ENCODE measurements at places on chromosomes 16 and 17. TPM values are rescaled to one million over a fixed set of nuclear protein-coding genes. Genes with fewer than 3 reads are reported as not detected.

GRCh38 chr17:56213031-56213430 is 59.8 kb downstream of the ANKFN1 start:
- H3K27me3 ChIP-seq: no peaks in the 10 kb centered on the region
- no peak for DNase-seq
- H3K4me3 ChIP-seq: no peak overlapping the region
- H3K4me1 ChIP-seq: no peaks in the 10 kb centered on the region
- no peaks in the 10 kb centered on the region for H3K36me3 ChIP-seq

- no peak overlapping the region for H3K27ac ChIP-seq
- DNase-seq: no peak
- H3K27me3 ChIP-seq: no peaks in the 10 kb centered on the region
- no peaks in the 10 kb centered on the region for H3K36me3 ChIP-seq
- no peaks in the 10 kb centered on the region for H3K4me1 ChIP-seq
These were observed 1183.2 kb downstream of the CDH11 start for GRCh38 chr16:63938661-63939060.

DNA sequence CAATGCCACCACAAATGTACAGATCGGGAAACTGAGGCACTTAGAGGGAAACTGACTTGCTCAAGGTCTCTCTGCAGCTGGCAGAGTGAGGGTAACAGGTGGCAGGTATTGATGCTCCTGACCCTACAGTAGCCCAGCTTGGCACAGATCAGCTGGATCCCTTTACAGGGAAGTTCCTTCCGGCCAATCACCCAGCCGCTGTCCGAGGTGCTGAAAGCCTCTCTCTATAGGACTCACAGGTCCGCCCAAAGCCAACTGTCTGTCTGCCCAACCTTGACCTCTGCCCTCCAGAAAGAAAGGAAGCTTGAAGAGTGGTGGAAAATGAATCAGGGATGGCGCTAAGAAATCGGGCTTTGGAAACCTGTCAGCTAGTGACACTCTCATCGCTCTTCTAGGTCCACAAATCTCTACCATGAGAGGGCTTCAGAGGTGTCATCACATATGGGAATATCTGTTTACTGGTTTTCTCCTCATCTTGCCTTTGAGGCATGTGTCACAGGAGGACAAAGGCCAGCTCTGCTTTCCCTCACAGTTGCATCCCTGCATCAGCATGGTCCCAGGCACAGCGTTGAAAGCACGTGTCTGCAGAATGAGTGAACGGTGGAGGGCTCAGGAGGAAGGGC is 246.2 kb downstream of the KATNIP start:
- no peaks in the 10 kb centered on the region for H3K27me3 ChIP-seq
- H3K27ac ChIP-seq: no peak overlapping the region
- no peak overlapping the region for H3K4me3 ChIP-seq
- no peaks in the 10 kb centered on the region for H3K4me1 ChIP-seq
- no peaks in the 10 kb centered on the region for H3K36me3 ChIP-seq

ANKRD40CL gene
- polyA plus RNA-seq: not detected

DNA sequence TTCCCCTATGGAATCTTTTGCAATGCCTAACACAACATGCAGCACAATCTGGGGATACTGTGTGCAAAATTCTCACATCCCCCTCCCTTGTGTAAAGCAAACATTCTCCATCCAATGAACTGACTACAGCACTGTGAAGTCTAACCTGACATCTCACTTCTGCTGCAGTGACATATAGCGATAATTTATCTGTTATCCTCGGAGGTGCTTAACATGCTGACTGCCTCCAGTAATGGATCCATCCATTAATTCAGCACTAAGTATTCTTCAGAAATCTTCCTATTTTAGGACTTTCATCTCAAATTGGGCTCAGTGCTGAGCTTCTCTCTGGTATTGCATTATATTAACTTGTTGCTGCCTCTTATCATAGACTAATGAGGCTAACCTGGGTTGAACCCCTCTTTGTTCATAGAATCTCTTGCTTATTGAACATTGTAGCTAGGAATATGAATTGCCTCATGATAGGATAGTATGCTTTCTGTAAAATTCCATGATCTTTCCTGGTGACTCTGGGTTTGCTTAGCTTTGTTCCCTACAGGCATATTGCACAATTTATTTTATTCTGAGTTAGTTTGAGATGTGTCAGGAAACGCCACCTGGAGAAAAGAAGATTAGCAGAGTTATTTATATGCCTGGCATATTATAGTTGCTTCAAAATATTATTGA is 187.9 kb downstream of the CNTNAP4 start:
- H3K4me1 ChIP-seq: no peaks in the 10 kb centered on the region
- no peak overlapping the region for H3K4me3 ChIP-seq
- no peaks in the 10 kb centered on the region for H3K27me3 ChIP-seq
- DNase-seq: no peak

DNA sequence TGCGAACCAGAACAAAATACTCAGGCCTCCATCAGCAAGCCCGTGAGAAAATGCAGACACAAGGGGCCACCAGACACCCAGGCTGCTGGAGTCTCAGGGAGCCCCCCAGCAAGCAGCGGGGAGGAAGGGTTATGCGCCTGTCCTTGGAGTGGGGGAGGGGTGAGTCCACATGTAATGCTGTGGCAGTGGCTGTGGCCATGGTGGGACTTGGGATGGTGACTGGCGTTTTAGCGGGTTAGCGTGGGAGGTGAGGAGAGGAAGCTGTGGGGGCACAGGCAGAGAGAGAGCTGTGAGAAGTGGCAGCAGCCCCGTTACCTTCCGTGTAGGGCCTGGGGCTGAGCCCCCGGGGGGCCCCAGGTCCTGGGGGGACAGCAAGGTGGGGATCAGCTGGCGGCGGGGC is 58.3 kb downstream of the SRCIN1 start:
- DNase-seq: no peak
- no peak overlapping the region for H3K27ac ChIP-seq
- no peak overlapping the region for H3K4me3 ChIP-seq
- H3K4me1 ChIP-seq: no peaks in the 10 kb centered on the region
- no peaks in the 10 kb centered on the region for H3K27me3 ChIP-seq
- no peaks in the 10 kb centered on the region for H3K36me3 ChIP-seq

DNA sequence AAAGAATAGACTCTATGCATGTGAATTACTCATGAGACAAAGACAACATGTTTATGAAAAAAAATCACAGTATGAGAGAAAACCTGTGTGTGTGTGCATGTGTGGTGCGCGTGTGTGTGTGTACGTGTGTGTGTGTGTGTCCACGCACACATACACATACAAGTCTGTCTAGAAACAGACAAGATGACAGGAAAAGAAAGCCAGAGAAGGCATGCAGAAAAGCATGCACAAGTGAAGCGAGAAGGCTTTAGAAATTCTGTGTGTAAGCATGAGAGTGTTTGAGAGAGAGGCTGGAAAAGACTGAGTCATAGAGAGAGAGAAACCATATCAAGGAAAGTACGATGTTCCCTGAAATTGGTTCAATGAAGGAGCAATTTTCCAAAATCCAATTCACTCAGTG is 566.4 kb upstream of the C16orf82 start:
- no peak overlapping the region for H3K4me3 ChIP-seq
- H3K4me1 ChIP-seq: no peaks in the 10 kb centered on the region
- no peak overlapping the region for H3K27ac ChIP-seq
- no peaks in the 10 kb centered on the region for H3K27me3 ChIP-seq
- no peaks in the 10 kb centered on the region for H3K36me3 ChIP-seq
- no peak for DNase-seq

GRCh38 chr17:82330322-82331239 is 3.0 kb downstream of the SECTM1 start:
- no peaks in the 10 kb centered on the region for H3K36me3 ChIP-seq
- peak; percentile 23 for DNase-seq
- no peak overlapping the region for H3K27ac ChIP-seq
- peaks cover 9% of the 10 kb centered on the region for H3K4me1 ChIP-seq
- no peaks in the 10 kb centered on the region for H3K27me3 ChIP-seq

DNA sequence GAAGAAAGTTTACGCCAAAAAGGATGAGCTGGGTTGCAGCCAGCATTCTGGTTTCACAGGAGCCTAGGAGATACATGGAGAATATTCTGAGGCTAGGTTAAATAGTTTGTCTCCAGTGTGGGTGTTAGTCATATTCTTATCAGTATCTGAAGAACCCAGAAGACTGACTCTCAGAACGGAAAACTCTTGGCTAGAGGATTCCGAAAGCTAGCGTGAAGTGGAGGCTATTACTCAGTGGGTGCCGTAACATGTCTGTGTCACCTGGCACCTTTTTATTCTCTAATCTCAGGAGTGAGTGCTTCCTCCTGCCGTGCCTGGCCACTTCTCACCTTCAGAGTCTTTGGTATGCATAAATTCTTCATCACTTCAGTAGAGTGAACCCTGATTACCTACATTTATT is 199.5 kb downstream of the WWOX start:
- no peaks in the 10 kb centered on the region for H3K4me1 ChIP-seq
- no peak for DNase-seq
- H3K4me3 ChIP-seq: no peak overlapping the region
- no peaks in the 10 kb centered on the region for H3K27me3 ChIP-seq

CD68 gene
- polyA plus RNA-seq: 30.8 TPM

DNA sequence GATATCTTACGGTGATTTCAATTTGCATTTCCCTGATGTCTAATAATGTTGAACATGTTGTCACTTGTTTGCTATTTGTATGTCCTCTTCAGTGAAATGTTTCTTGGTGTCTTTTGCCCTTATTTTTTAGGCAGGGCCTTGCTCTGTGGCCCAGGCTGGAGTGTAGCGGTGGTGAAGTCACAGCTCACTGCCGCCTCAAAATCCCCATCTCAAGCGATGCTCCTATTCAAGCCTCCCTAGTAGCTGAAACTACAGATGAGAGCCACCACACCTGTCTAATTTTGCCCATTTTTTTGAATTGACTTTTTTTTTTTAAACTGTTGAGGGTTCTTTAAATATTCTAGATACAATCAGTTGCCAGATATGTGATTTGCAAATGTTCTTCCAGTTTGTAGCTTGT is 8.3 kb downstream of the UBE2G1 start:
- H3K4me3 ChIP-seq: no peak overlapping the region
- H3K4me1 ChIP-seq: no peaks in the 10 kb centered on the region
- H3K27ac ChIP-seq: no peak overlapping the region
- no peaks in the 10 kb centered on the region for H3K36me3 ChIP-seq
- no peaks in the 10 kb centered on the region for H3K27me3 ChIP-seq
- DNase-seq: no peak

DNA sequence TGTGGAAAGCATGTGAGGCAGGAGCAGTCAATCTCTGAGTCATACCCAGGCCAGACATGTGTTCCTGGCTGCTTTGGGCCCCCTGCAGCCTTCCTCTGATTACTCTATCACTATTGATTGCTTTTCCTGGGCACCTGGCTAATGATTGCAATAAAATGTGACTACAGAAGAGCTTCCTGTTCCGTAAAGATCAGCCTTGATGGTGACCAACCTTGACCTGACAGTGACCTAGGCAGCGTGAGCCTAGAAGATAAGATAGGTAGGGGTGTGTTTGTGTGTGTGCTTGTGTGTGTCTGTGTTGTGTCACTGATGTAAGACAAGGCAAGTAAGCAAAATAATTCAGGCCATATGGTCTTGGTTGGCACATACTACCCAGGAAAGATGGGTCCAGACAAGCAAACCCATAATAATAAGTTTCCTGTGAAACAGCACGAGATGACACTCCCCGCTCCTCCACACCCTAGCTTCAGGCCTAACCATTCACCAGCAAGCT is 367.7 kb upstream of the CDH11 start:
- H3K36me3 ChIP-seq: no peaks in the 10 kb centered on the region
- no peak for DNase-seq
- H3K27me3 ChIP-seq: no peaks in the 10 kb centered on the region

GRCh38 chr17:34710226-34710625 is 130.8 kb downstream of the TMEM132E start:
- no peak for DNase-seq
- H3K4me3 ChIP-seq: no peak overlapping the region
- no peaks in the 10 kb centered on the region for H3K4me1 ChIP-seq
- H3K27me3 ChIP-seq: no peaks in the 10 kb centered on the region
- no peaks in the 10 kb centered on the region for H3K36me3 ChIP-seq

GRCh38 chr16:86824751-86825296 is 246.5 kb downstream of the FOXL1 start:
- peak; percentile 65 for DNase-seq
- no peaks in the 10 kb centered on the region for H3K27me3 ChIP-seq
- peaks cover 45% of the 10 kb centered on the region for H3K4me1 ChIP-seq
- no peak overlapping the region for H3K4me3 ChIP-seq

- H3K4me3 ChIP-seq: no peak overlapping the region
- no peaks in the 10 kb centered on the region for H3K36me3 ChIP-seq
- H3K27me3 ChIP-seq: peaks cover 21% of the 10 kb centered on the region
These were observed 10.9 kb upstream of the LYRM9 start for GRCh38 chr17:27904114-27904513.

DNA sequence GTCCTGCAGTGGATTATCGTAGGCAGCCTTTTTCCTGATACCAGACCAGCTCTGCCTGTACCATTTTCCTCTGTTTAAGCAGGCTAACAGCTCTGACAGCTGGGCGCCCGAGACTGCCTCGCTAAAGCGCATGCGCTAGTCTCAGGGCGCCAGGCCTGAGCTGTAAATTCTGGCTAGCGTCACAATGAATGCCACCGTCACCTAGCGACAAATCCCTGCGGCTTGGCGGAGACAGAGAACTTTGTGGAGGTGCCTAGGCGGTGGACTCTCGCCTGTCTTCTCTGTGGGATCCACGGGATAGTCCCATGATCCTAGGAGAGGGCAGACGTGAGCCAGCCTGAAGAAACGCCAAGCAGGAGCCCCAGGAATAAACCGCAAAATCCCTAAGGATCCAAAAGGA is 573.9 kb downstream of the KCNJ18 start:
- DNase-seq: no peak
- no peak overlapping the region for H3K27ac ChIP-seq

DNA sequence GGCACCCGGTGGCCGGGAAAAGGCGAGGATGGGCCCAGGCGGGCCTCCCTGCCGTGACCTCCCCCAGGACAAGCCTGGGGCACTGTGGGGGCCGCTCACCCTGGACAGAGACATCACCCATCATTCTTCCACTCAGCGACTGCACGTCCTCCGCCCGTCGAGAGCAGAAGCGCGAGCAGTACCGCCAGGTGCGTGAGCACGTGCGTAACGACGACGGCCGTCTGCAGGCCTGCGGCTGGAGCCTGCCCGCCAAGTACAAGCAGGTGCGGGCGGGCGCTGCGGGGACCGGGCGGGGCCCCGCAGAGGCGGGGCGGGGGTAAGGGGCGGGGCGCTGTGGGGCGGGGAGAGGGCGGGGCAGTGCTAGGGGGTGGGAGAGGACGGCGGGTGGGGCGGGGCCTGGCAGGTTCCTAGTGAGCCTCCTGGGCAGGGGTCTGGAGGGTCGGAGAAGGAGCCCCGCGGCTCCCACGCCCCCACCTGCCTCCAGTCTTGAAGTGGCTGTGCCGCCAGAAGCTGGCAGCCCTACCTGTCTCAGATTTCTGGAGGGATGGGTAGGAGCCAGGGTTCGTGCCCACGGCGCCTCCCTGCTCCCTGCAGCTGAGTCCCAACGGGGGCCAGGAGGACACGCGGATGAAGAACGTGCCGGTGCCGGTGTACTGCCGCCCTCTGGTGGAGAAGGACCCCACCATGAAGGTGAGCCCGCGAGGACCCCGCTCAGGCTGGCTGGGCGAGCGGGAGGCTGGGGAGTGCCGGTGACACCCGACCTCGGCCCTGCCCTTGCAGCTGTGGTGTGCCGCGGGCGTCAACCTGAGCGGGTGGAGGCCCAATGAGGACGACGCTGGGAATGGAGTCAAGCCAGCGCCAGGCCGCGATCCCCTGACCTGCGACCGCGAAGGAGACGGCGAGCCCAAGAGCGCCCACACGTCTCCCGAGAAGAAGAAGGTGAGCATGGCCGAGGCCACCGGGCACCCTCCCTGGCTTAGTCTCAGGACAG is 7.5 kb downstream of the NME3 start:
- H3K36me3 ChIP-seq: peaks cover 58% of the 10 kb centered on the region
- no peak overlapping the region for H3K27ac ChIP-seq
- H3K4me1 ChIP-seq: no peaks in the 10 kb centered on the region
- no peak for DNase-seq
- no peak overlapping the region for H3K4me3 ChIP-seq

TBC1D3B gene
- 1.7 TPM for polyA plus RNA-seq

All from endothelial cell of umbilical vein (primary cell).